ENCODE measurements at places on chromosomes 4 and X. TPM values are rescaled to one million over a fixed set of nuclear protein-coding genes. Genes with fewer than 3 reads are reported as not detected.

DNA sequence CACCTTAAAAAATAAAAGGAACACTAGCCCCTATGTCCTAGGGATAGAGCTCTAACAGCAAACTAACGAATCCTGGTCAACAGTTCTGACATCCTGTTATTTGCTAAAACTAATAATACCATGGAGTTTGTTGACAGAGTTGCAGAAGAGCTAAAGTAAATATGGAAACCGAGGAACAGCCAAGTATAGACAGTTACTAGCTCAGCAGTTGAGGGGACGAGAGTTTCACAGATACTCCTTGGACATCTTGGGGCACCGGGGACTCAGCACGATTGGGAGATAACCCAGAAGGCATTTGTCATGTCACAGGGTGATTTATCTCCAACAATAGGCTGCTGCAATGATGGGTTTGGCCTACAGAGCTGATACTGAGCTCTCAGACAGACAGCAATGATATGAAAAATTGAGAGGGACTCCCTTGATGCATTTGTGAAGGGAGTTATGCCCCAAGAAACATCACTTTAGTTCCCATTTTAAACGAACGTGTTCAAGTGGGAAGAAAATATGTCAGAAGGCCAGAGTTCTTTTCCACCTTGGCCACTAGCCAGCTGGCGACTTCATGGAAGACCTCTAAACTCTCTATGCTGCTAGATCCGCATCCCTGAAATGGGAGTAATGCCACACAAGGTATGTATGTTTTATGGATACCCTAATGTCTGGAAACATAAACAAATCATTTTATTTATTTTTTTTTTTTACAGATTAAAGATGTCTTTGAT, 48.6 kb downstream of the TSC22D3 start:
- no peaks in the 10 kb centered on the region for H3K4me1 ChIP-seq
- no peak overlapping the region for H3K4me3 ChIP-seq
- no peaks in the 10 kb centered on the region for H3K27me3 ChIP-seq
- no peak overlapping the region for H3K27ac ChIP-seq

DNA sequence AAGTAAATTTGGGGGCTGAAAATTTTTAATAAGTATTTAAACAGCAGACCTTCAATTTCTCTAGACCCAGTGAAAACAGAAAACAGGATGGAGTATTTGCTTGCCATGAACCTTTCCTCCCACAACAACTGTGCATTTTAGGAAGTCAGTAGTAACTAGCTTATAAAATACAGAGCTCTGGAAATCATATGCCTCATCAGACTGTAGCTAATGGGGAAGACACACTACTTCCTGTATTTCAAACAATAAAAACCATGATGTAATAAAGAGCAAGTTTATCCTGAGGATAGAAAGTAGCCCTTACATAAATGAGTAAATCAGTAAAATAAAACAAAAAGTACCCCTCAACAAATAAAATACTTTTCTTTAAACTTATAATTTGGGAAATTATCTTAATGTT, 280.1 kb upstream of the ZFP42 start:
- no peaks in the 10 kb centered on the region for H3K36me3 ChIP-seq
- H3K4me3 ChIP-seq: no peak overlapping the region
- DNase-seq: no peak
- no peaks in the 10 kb centered on the region for H3K4me1 ChIP-seq
- no peak overlapping the region for H3K27ac ChIP-seq

GRCh38 chrX:121579016-121579760, 531.8 kb downstream of the GLUD2 start:
- DNase-seq: no peak
- no peak overlapping the region for H3K4me3 ChIP-seq
- H3K27me3 ChIP-seq: no peaks in the 10 kb centered on the region
- no peaks in the 10 kb centered on the region for H3K36me3 ChIP-seq
- no peaks in the 10 kb centered on the region for H3K4me1 ChIP-seq

GRCh38 chr4:4803912-4804296, 55.6 kb upstream of the MSX1 start:
- H3K36me3 ChIP-seq: no peaks in the 10 kb centered on the region
- no peak for DNase-seq
- H3K27ac ChIP-seq: no peak overlapping the region
- H3K4me3 ChIP-seq: no peak overlapping the region

DNA sequence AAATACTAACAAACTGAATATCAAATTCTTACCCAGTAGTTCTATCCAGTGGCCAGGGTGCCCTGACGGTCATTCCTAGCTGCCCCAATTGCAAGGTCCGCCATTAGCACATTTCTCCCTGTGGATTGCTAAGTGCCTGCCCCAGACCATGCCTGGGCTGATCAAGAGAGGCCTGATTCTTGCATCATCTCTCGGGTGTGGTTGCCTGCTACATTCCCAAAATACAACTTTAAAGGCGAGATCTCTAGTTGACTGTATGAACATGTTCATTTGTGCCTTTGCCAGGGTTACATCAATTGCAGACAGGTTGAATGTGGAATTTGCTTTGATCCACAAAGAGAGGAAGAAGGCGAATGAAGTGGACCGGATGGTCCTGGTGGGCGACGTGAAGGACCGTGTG, 28.0 kb downstream of the PRPS2 start:
- H3K4me3 ChIP-seq: no peak overlapping the region
- no peaks in the 10 kb centered on the region for H3K27me3 ChIP-seq
- peaks cover 27% of the 10 kb centered on the region for H3K36me3 ChIP-seq
- no peak overlapping the region for H3K27ac ChIP-seq
- no peaks in the 10 kb centered on the region for H3K4me1 ChIP-seq

GRCh38 chr4:163930086-163930485, 435.6 kb downstream of the TMA16 start:
- no peak overlapping the region for H3K27ac ChIP-seq
- H3K4me1 ChIP-seq: no peaks in the 10 kb centered on the region
- DNase-seq: no peak
- H3K36me3 ChIP-seq: no peaks in the 10 kb centered on the region
- H3K27me3 ChIP-seq: no peaks in the 10 kb centered on the region

Gene ZIC3
- not detected for total RNA-seq

GRCh38 chrX:119093991-119094735, 21.4 kb downstream of the CT47C1 start:
- DNase-seq: no peak
- no peak overlapping the region for H3K27ac ChIP-seq
- no peaks in the 10 kb centered on the region for H3K36me3 ChIP-seq
- H3K4me3 ChIP-seq: no peak overlapping the region

DNA sequence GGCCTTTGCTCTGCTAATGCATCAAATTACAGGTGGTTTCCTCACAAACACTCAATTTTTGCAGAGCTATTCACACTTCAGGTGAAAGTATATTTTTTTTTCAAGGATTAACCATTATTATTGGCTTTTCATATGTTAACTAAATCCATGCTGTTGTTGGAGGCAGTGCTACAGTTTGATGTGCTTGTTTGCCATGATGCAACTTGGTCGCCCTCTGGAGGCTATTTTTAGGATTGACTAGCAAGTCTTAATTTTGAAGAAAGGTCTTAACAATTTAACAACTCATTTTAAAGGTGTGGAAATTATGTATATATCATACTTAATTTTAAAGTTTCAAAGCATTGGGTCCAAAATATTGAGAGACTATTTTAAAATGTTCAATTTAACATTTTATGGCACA, 168.8 kb upstream of the FAM47A start:
- no peak overlapping the region for H3K27ac ChIP-seq
- H3K27me3 ChIP-seq: no peaks in the 10 kb centered on the region
- DNase-seq: no peak
- H3K4me1 ChIP-seq: no peaks in the 10 kb centered on the region
- H3K36me3 ChIP-seq: no peaks in the 10 kb centered on the region
- no peak overlapping the region for H3K4me3 ChIP-seq

- peaks cover 18% of the 10 kb centered on the region for H3K4me1 ChIP-seq
- no peaks in the 10 kb centered on the region for H3K27me3 ChIP-seq
These were observed 302.9 kb upstream of the GATB start for GRCh38 chr4:152063621-152064240.

GRCh38 chr4:182126603-182127002, 116.6 kb upstream of the TENM3 start:
- peaks cover 2% of the 10 kb centered on the region for H3K27me3 ChIP-seq
- H3K27ac ChIP-seq: no peak overlapping the region
- H3K4me1 ChIP-seq: no peaks in the 10 kb centered on the region
- no peak for DNase-seq
- H3K36me3 ChIP-seq: no peaks in the 10 kb centered on the region

GRCh38 chrX:110723844-110724243, 71.8 kb downstream of the CHRDL1 start:
- no peak for DNase-seq
- H3K27me3 ChIP-seq: no peaks in the 10 kb centered on the region
- no peak overlapping the region for H3K4me3 ChIP-seq
- no peak overlapping the region for H3K27ac ChIP-seq
- no peaks in the 10 kb centered on the region for H3K4me1 ChIP-seq
- H3K36me3 ChIP-seq: no peaks in the 10 kb centered on the region

- no peak for DNase-seq
- H3K4me3 ChIP-seq: no peak overlapping the region
- no peak overlapping the region for H3K27ac ChIP-seq
- H3K27me3 ChIP-seq: no peaks in the 10 kb centered on the region
- no peaks in the 10 kb centered on the region for H3K36me3 ChIP-seq
These were observed 19.3 kb upstream of the SFRP2 start for GRCh38 chr4:153808175-153808574.

GRCh38 chrX:74924449-74925224, 615 bp downstream of the NEXMIF start:
- H3K4me1 ChIP-seq: no peaks in the 10 kb centered on the region
- peak overlapping the region; percentile 50 for H3K4me3 ChIP-seq
- H3K36me3 ChIP-seq: no peaks in the 10 kb centered on the region

DNA sequence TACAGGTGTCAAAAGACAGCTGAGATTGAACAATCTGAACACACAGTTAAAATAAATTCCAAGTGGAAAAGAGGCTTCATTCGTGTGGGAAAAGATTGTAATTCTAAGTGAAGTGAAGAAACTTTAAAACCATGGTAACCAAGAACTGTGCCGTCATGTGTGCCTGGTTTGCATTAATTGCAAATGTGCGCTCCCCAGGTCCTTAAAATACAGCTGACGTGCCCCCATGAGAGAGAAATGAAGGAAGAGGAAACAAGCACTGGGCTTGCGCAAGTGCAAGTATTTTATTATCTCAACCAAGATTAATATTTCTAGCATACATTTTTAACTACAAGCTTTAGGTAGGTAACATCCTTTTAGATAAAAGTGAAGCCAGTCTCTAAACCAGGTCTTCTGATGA, 92.5 kb downstream of the PARM1 start:
- H3K36me3 ChIP-seq: no peaks in the 10 kb centered on the region
- H3K27me3 ChIP-seq: no peaks in the 10 kb centered on the region
- H3K4me1 ChIP-seq: no peaks in the 10 kb centered on the region
- no peak overlapping the region for H3K27ac ChIP-seq
- no peak overlapping the region for H3K4me3 ChIP-seq

- DNase-seq: no peak
- H3K27ac ChIP-seq: peak overlapping the region; percentile 98
- peaks cover 13% of the 10 kb centered on the region for H3K4me1 ChIP-seq
- no peaks in the 10 kb centered on the region for H3K36me3 ChIP-seq
- no peaks in the 10 kb centered on the region for H3K27me3 ChIP-seq
These were observed 1.4 kb downstream of the SEPSECS start for GRCh38 chr4:25158817-25159216.

GRCh38 chr4:140078366-140078765, 75.6 kb downstream of the MAML3 start:
- no peaks in the 10 kb centered on the region for H3K27me3 ChIP-seq
- no peak overlapping the region for H3K4me3 ChIP-seq

DNA sequence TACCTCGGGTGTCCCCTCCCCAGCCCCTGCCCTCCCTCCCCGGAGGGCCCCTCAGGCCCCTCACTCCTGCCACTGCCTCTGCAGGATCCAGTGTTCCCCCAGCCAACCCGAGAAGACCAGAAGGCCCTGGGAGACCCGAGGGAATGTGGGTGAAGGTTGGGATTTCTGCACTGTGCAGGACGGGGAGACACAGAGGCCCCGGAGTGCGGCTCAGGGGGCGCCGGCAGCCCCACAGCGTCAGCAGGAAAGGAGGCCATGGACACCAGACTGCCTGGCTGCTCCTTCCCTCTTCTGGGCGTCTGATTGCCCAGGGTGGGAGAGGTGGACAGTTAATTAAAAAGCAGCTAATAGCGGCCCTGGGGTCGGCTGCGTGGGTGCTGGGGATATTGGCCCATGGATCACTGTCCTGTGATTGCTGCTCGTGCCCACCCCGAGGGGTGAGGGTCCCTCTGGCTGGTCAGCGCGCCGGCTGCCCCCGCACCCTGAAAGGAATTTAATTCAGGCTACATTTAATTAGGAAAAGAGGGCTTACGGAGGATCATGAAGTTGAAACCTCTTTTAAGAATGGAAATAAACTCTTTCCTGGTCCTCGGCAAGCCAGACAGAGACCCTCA, 57.8 kb upstream of the NKX1-1 start:
- peaks cover 70% of the 10 kb centered on the region for H3K27me3 ChIP-seq
- H3K4me1 ChIP-seq: no peaks in the 10 kb centered on the region
- DNase-seq: no peak
- H3K4me3 ChIP-seq: no peak overlapping the region
- no peak overlapping the region for H3K27ac ChIP-seq
- H3K36me3 ChIP-seq: no peaks in the 10 kb centered on the region

Gene AR
- 0.33 TPM for total RNA-seq

DNA sequence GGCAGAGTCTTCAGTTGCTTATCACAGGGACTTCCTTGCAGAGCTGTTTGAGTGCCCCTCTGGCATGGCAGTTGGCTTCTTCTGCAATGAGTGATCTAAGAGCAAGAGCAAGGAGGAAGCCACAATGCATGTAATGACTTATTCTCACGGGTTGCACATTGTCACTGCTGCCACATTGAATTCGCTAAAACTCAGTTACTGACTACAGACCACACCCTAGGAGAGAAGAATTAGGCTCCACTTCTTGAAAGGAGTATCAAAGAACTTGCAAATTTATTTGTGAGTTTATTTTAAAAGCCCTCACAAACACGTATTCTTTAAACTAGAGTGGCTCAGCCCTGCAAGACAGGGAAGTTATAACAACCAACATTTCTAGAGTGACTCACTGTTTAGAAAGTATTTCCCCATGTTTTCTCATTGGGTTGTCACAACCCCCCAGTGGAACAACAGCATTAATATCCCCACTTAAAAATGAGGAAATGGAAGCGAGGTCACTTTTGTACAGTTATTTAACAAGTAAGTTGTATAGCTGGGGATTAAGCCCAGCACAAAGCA, 32.4 kb upstream of the RBPJ start:
- no peaks in the 10 kb centered on the region for H3K4me1 ChIP-seq
- no peaks in the 10 kb centered on the region for H3K36me3 ChIP-seq
- no peak for DNase-seq

- no peak for DNase-seq
- H3K36me3 ChIP-seq: no peaks in the 10 kb centered on the region
- no peak overlapping the region for H3K27ac ChIP-seq
- no peak overlapping the region for H3K4me3 ChIP-seq
These were observed 12.2 kb upstream of the AMOT start for GRCh38 chrX:112852851-112853250.

Gene EDNRA
- total RNA-seq: not detected

- H3K36me3 ChIP-seq: no peaks in the 10 kb centered on the region
- DNase-seq: no peak
- no peaks in the 10 kb centered on the region for H3K4me1 ChIP-seq
- H3K27me3 ChIP-seq: no peaks in the 10 kb centered on the region
These were observed 107.8 kb downstream of the CCNG2 start for GRCh38 chr4:77264826-77265225.

- H3K27ac ChIP-seq: no peak overlapping the region
- no peak overlapping the region for H3K4me3 ChIP-seq
- no peak for DNase-seq
- H3K4me1 ChIP-seq: no peaks in the 10 kb centered on the region
- H3K36me3 ChIP-seq: no peaks in the 10 kb centered on the region
These were observed 6.8 kb downstream of the METAP1 start for GRCh38 chr4:99002279-99002678.

- H3K4me3 ChIP-seq: no peak overlapping the region
- H3K27ac ChIP-seq: no peak overlapping the region
- H3K4me1 ChIP-seq: no peaks in the 10 kb centered on the region
- H3K27me3 ChIP-seq: no peaks in the 10 kb centered on the region
- DNase-seq: no peak
These were observed 863.3 kb downstream of the CENPC start for GRCh38 chr4:66681962-66682361.
